Dorsolateral prefrontal cortex (tissue), 122 donors: ENCODE measurements at places on chromosomes 16 and 17.

DNA sequence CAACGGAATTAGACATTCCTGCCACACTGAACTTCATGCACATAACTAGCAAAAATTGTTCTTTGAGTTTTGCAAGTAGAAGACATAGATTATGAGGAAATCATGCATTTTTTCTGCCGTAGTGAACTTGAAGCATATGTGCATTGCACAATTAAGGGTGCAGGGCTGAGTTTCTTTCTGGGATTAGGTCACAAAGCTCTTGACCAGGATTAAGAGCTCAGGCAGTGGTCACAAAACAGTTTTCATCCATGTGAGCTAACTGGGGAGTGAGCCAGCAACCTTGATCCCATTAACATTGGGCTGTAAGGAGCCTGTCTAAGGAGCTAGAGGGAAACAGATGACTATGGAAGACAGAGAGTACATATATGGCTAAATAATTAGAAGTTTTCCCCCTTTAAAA is 143.7 kb downstream of the PMP22 start:
- no peak for DNase-seq

GRCh38 chr17:19979917-19980770 is 2.5 kb upstream of the AKAP10 start:
- DNase-seq = no peak

DNA sequence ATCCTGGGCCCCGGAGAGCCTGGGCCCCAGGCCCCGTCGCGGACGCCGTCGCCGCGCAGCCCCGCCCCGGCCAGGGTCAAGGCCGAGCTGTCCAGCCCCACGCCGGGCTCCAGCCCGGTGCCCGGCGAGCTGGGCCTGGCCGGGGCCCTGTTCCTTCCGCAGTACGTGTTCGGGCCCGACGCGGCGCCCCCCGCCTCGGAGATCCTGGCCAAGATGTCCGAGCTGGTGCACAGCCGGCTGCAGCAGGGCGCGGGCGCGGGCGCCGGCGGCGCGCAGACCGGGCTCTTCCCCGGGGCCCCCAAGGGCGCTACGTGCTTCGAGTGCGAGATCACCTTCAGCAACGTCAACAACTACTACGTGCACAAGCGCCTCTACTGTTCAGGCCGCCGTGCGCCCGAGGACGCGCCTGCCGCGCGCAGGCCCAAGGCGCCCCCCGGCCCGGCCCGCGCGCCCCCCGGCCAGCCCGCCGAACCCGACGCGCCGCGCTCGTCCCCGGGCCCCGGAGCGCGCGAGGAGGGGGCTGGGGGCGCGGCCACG is 36.8 kb upstream of the ZC3H18 start:
- peak; percentile 63 for DNase-seq

GRCh38 chr17:63840591-63841349 is 1.7 kb downstream of the SMARCD2 start:
- no peak for DNase-seq

GRCh38 chr17:29594519-29595090 is 1.7 kb downstream of the ANKRD13B start:
- DNase-seq = no peak

DNA sequence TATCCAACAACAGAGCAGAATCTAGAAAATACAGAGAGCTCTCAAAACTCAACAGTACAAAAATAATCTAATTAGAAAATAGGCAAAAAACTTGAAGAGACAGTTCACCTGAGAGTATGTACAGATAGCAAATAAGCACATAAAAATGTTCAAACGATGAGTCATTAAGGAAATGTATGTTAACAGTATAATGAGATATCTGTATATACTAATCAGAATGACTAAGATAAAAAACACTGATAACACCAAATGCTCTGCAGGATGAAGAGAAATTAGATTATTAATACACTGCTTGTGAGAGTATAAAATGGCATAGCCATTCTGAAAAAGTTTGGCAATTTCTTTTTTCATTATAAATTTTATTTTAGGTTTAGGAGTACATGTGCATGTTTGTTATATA is 1307.6 kb upstream of the GOT2 start:
- no peak for DNase-seq

DNA sequence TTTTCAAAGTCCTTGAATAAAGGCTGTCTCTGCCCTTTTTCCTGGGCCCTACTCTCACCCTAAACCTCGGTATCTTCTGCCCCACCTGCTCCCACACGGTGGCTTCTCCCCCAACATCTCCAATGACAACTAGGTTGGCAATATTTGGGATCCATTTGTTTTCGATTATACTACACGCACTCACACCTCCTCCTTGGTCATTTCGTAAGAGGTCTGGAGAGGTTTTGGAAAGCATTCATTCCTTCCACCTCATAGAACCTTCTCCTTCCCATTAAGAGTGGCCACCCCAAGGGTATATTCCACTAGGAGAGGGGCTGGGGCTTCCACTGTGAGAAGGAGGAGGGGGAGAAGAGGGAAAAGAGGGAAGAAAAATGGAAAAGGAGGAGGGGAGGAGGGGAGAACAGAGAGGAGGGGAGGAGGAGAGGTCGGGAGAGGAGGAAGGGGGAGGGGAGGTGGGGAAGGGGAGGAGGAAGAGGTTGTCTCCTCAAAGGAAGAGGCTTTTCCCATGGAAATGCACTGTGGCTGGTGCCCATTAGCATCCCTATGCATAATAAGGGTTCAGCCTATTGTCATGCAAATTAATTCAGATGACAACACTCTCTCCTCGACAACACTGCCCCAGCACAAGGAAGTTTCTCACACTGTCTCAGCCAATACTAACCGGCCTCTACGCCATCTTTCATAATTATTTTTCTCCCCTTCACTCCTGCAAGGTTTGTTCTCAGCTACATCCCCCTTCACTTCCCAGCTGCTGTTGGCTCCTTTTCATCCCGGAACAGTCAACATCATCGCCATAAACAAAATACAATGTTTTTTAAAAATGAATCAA is 30.0 kb downstream of the SOX9 start:
- no peak for DNase-seq

GRCh38 chr17:47325176-47325575 is 1.4 kb downstream of the EFCAB13 start:
- no peak for DNase-seq

DNA sequence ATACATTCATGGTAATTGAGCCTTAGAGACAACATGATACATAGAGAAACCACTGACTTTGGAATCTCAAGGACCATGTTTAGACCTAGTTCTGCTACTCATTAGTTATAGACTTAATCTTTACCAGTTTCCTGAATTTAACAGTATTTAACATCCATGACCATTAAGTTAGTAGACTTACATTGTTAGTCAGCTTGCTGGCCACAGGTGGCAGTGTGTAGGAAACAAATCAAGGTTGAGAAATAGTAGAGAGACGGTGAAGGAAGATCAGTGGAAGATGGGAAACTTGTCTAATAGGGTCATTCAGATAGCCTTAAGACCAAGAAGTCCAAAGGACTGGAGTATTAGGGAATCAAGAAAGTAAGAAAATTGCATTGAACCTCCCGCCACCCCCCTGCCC is 31.0 kb downstream of the OMG start:
- DNase-seq = no peak

GRCh38 chr17:66525338-66525737 is 222.9 kb downstream of the PRKCA start:
- DNase-seq = no peak

DNA sequence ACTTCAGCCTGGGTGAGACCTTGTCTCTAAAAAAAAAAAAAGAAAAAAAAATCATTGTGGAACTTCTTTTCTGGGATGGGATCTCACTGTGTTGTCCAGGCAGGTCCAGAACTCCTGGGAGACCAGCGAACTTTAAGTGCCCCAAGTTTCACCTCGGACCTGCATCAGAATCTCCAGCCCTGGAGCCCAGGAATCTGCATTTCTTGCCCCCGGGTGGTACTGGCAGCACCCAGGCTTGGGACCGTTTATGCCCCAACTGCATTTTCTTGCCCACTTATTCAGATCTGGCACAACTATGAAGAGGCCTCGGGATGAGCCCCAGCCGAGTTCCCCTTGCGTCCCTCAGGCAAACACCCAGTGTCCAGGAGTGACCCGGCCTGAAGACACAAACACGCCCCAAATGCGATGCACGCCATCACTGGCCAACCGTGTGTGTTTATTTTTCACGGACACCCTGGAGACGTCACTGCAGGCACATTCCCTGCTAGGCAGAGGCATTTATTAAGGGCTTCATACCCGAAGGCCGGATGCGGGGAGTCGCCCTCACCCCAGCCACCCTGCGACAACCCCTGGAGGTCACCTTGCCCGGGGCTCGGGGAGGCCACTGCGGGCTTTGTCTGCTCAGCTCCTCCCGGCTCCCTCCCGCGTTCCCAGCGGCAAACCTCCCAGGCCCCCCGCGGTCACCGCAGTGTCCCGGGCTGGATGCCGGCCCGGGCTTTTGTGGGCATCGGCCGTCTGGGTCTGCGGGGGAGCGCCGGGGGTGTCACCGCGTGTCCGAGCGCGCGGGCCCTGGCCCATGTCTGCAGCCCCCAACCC is 684 bp upstream of the SPIRE2 start:
- DNase-seq = peak; percentile 49

DNA sequence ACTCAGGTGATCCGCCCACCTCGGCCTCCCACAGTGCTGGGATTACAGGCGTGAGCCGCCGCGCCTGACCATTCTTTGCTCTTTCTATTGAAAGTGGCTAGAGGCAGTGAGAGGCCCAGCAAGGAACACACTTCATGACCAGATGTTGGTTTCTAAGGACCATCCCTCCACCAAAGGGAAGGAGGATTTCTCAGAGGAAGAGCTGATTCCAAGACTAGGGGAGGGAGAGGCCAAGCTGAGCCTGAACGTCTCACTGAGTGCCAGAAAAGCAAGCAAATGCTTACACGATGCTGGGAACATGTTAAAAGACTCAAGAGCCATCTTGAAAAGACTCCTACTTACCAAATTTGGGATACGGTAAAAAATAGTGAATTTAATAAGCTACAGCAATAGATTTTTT is 79.2 kb downstream of the MRM3 start:
- DNase-seq = no peak

GRCh38 chr17:4134721-4135120 is 8.1 kb downstream of the ZZEF1 start:
- DNase-seq = no peak

DNA sequence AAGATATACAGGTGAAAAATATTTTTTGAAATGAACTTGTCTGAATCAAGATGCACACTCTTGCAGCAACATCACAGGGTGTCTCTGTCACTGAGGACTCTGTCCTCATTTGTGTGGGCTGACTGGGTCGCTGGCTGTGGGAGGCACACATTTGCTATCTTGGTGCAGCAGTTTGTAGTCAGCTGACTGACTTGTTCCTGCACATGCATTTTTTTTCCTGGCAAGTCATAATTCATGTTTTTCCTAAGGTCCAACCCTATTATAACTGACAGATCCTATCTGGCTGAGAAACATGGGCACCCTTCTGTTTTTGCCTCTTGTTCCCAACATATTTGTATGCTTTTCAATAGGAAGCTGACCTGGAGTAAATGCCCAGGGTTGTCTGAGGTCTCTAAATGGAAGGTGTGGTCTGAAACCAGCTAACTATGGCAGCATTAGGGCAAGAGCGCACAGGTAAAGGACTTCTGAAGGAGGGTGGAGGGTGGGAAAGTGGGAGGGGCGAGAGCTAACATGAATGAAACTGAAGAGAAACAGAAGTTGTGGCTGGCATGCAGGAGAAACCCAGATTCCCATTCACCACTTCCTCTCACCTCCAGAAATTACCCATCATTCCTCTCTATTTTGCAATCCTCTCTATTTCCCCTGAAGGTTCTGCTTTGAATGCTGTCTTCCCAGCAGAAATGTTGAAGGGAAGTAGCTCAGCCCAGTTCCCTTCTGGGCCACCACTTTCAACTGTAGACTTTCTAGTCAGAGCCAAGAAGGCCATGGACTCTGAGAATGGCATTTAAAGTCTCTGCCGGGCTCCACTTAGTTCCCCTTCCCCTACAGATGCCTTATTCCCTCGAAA is 166.1 kb downstream of the PRKCA start:
- DNase-seq = peak; percentile 25

DNA sequence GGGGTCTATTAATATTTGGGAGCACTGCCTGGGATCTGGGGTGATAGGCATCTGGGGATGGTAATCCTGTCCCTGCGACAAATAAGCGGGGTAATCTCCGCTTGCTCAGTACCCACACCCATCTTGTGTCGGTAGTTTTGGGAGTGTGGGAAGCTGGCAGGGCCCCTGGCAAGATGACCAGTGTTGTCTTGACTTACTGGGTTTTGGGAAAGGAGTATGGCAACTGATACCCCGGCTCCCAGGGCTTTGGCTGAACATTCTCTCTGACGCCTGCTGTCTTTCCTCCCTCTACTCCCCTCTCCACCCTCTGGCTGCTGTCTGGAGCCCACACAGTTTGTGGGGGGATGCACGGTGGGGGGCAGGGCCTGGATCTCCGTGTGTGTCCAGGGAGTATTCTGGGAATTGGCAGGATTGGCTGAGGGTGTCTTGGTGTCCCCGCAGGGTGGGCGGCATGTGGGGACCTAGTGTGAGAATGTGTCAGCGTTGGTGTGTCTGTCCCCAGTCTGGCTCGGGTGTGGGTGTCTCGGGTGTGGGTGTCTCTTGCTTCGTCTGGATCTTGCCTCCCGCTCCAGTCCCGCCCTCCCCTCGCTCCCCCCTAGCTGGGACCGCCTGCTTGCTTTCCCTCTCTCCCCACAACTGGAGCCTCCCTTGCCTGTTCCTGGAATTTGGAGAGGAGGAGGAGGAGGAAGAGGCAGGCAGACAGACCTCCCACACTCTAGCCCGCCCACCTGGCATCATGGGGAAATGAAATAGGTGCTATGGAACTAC is 12.0 kb downstream of the RARA start:
- DNase-seq = peak; percentile 74

GRCh38 chr16:52312716-52313115 is 234.2 kb downstream of the TOX3 start:
- DNase-seq = no peak

DNA sequence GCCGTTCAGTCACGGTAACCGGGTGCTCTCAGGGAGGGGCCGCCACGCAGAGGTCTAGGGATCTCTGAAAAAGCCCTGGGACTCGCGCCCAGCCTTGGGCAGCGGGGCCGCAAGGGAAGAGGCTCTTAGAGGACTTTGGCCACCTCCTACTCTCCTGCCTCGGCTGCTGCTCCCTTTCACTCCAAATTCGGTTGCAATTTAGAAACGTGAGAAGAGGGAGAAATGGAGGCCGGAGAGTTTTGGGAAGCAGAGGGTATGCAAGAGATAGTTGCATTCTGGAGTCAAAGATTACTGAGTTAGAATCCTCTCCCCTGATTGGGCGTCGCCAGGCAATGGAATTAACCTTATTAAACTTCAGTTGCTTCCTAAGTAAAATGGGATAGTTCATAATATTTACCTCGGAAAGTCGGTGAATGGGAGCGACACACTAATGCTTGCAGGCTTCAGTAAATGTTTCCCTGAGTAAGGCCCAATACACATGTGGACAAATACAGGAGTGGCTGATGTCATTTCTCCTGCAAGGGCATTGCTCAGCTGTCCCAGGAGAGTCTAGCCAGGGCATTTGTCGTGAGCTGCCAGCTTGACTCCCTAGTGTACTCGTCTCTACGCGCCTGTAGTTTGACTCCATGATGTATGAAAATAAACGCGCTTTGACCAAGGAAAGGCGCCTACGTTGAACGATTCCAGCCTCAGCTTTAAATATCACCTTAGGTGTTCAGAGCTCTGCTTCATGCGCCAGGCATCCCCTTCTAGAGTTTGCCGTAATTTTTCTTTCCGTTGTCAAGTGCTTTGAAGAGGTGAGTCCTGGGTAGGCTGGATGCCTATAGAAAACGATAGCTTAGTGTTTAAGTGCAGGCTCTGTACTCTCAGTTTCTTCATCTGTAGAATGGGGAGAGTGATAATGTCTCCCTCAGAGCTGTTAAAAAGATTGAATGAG is 667 bp downstream of the OGFOD1 start:
- no peak for DNase-seq

- no peak for DNase-seq
Measured at GRCh38 chr17:76104140-76104895, 731 bp upstream of the EXOC7 start.
